ENCODE measurements at places on chromosomes 3 and 15.

DNA sequence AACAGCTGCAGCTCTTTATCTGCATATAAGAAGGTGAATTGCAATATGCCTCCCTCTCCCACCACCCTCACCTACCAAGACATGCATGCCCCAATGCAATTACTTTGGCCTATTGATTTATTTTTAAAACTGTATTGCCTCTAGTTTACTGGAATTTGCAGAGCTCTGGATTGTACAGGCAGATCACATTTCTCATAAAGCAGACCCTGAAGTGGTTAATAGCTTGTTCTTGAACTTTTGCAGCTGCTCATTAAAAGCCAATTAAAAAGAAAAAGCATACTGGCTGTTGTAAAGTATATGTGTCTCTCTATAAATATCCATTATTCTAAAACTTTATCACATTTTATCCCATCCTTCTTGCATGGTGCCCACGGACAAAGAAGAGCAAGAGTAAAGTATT is 221.5 kb upstream of the TOPAZ1 start:
- no peak for DNase-seq

DNA sequence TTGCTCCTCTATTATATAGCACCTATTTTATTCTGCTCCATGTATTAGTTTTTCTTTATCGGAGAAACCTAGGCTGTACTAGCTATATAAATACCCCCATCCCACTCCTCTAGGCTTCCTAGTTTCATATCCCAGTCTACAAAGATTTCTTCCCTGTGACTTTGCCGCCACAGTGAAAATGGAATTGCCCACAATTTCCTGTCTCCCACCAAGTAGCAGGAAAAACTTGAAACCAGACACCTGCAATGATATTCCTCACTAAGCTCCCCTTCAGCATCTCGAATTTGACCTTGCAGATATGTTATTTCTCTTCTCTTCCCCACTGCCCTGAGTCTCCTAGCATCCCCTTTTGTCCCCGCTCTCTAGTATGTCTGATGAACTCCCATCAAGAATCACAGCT is 685.8 kb upstream of the CCDC54 start:
- DNase-seq, result no peak

DNA sequence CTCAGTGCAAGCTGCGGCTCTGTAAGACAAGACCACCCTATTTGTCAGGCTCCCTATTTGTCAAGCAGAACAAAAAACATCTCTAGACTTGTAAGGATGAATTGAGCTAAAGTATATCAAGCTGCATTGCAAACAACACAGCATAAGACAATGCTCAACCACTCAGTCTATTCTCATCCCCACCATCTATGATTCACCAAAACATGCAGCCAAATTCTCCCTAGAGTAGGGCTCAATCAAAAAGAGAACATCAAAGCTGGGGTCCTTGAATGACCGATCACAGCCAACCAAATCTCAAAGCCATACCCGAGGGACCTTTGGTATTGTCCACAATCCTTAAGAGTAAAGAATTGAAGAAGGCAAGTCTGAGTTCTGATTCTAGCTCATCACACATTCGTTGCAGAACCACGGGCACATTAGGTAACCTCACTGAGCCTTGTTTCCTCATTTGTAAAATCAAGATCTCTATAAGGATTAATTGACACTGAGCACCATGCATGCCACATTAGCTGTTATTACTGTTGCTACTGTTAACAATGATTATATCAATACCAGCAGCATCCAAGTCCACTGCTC is 31.2 kb downstream of the RFTN1 start:
- DNase-seq, result no peak

DNA sequence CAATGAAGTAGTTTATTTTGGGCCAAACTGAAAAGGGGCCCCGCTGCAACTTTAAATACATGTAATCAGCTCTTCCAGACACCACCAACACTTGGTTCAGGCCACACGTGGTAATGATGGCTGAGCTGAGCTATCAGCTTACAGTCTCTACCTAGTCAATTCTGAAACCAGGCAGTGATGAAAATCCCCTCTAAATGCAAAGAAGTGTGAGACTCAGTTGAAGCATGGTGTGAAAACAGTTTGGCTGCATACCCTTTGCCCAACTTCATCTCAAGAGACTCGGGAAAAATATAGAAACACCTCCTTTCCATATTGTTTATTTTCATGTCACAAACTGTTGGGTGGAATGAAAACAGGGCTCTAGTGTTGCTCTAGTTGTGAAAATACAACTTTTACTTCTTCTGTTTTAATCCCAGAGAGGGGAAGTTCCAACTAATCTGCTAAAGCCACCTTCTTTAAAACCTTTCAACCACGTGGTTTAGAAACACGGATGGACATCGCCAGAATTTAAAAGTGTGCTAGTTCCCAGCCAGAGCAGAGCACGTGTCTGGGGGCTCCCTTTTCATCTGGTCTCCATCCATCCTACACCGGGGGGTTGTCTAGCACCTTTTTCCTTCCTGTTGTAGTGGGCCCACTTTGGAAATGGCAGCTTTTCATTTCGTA is 229.1 kb downstream of the EPHB1 start:
- DNase-seq, result no peak

DNA sequence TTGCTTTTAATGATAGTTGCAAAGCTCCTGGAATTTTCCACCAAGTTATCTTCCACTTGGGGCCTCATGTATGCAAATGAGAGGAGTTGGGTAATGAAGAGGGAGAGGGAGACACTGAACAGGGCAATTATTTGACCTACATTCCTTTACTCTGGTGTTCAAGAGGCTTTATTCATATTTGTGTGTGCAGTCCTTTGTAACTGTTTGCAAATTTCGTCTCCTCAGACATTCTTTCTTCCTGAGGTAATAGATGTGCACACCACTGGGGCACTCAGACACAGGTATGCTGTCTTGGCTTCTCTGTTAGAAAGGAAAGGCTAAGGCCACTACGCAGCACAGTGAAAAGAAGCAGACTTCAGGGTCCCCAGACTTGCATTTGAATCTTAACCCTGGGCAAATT is 189.7 kb upstream of the IL12A start:
- DNase-seq, result no peak

DNA sequence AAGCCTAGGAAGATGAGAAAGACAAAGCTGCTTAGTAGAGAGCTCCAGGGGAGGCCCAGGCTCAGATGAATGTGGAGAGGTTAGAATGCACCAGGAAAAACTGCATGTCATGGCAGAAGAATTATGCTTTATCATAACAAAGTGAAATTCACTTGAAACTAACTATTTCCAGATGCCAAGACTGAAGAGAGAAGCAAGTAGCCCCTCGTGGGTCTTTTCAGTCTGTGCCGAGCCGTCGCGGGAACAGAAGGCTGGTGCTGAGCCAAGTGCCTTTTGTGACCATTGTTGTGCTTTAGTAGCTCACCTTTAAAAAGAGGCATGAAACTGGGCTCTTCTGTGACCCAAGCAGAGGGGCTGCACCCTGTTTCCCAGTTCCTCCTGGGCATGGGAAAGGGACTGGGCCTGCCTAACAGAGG is 73.2 kb downstream of the CHDH start:
- DNase-seq, result no peak

DNA sequence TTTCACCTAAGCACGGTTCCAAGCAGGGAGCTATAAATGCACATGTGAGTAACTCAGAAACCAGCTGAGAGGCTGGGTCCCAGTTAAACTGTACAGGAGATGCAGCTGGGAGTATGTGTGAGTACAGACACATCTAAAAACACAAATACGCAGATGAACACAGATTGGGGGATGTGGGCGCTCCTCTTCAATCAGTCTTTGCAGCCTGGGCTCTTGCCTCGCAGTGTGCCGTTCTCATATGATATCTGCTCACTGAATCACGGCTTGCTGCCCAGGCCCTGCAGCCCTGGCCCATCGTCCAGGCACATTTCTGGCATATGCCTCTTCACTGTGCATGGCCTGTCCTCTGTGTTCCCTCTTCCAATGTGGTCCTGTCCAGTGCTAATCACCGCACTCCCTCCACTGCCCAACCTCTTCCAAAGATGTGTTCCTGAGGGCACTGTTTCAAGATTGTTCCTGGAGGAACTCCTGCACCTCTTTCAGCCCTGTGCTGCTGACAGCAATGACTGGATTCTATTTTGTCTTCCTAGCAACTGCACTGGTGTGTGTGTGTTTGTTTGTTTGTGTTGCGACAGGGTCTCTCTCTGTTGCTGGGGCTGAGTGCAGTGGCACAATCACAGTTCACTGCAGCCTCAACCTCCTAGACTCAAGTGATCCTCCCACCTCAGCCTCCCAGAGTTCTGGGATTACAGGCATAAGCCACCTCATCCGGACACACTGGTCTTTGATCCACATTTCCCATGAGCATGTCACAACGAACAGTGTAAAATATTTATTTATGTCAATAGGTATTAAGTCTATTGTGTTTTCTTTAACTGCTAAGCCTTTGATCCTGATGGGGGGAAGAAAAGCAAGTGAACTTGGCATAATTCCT is 17.0 kb downstream of the CA12 start:
- no peak for DNase-seq

DNA sequence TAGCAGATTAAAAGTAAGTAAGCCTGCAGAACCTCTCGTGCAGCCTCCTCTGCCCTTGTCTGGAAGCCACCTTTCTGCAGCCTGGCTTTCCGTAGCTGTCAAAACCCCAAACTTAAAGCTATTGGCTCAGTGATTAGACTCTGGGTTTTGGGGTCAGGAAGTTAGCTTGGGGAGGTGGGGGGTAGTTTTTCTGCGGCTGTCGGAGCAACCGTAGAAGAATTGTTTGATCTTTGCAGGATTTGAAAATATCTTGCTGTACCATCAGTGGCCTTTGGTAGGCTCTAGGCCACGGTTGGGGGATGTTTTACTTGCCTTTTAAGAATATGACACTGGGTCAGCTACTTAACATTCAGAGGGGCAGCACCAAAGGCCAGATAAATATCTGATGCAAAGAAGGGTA is 88.4 kb upstream of the RASGRP1 start:
- DNase-seq, result no peak

GRCh38 chr3:115082260-115082659 is 64.8 kb downstream of the ZBTB20 start:
- no peak for DNase-seq

DNA sequence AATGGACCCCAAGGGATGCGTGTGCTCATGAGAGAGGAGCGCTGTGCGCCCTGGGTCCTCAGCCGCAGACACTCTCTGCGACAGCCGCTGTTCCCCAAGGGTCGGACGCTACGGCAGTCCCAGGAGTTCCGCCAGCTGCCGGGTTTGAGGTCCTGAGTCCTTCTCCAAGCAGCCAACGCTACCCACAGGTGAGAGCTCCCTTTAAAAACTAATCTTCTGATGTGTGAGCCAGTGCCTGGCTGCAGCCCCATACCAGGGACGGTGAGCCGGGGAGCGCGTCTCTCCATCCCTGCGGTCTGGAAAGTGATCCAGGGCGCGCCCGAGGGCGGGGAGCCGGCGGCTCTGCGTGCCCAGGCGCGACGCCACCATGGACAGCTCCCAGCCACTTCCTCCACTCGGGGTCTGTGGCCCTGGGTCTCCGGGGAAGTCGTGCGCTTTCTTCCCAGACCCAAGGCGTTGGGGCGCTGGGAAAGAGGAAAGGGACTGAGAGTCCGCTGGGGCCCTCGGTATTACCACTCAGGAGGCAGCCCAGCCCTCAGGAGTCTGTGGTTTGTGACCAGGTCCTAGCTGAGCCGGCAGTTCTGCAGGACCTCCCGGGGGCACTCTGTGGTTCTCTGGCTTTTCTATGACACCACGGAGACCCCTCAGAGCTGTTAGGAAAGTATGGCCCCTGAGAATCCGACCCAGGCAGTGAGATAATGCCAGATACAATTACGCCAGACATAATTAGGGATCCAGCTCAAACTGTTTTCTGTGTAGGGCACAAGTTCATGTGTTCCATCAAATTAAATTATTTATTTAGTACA is 1.4 kb downstream of the CEMIP start:
- no peak for DNase-seq

DNA sequence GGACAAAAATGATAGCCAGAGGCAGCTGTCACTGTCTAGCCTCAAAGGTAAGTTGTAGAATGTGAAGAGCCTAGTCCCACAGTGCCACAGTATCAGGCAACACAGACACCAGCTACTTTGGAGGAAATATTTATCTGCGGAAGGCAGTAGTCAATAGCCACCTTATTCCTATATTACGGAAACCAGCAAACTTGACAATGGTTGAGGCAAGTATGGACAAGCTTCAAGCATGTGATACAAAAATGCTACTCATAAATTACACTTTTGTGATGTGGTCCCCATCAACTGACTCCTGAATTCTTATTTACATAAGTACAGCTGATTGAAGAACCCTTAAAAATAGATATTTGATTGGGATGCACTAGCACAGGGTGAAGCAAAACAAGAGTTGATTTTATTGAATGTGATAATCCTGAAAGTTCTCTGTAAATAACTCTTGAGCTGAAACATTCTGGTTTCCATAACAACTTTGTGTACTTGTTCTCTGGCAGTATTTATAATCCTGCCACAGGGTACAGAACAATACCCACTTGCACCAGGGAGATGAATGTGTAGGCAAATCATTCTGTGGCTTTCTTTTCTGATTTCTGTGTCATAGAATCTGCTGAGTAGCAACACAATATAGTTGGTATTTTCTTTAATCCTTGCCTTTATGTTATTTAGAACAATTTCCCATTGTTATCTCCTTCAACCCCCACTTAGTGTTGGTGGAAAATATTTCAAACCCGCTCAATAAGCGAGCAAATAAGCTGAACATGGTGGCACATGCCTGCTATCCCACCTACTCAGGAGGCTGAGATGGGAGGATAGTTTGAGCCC is at the start of gene ANKUB1:
Gene ANKUB1 (minus strand): TSS at position 103 of the 819 bp plus-strand sequence. CDS start 188 bp downstream, outside the sequence.
- DNase-seq, result no peak

DNA sequence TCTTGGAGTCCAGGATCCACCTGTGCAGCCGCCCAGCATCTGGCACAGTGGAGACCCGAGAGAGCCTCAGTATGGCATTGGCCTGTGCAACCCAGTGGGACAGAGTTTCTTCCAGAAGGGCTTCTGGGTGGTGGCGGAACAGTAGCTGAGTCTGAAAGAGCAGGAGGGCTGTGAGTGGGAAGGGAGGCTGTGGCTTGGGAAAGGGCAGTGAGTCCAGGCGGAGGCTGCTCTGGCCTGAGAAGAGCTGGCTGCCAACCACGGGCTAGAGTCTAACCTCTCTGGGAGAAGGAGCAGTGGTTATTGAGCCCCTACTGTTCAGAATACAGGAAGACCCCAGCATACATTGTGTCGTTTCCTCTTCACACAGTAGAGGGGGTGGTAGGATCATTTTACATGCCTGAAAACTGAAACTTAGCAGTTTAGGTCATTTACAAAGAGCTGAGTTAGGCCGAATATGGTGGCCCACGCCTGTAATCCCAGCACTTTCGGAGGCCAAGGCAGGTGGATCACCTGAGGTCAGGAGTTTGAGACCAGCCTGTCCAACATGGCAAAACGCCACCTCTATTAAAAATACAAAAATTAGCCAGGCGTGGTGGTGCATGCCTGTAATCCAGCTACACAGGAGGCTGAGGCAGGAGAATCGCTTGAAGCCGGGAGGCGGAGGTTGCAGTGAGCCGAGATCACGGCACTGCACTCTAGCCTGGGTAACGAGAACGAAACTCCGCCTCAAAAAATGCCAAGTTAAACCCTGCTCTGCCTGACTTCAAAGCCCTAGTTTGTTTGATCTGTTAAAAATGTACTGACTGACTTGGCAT is 3.2 kb downstream of the AEN start:
- no peak for DNase-seq

- DNase-seq, result no peak
These were observed 34.8 kb downstream of the IGF1R start for GRCh38 chr15:98682992-98683701.

- no peak for DNase-seq
These were observed 75.5 kb downstream of the EBLN2 start for GRCh38 chr3:73136941-73137340.

Measured in activated CD4-positive, alpha-beta T cell treated with anti-CD3 and anti-CD28 coated beads for 24 hours (primary cell).